ENCODE measurements at places on chromosomes 1 and 21. TPM values are rescaled to one million over a fixed set of nuclear protein-coding genes. Genes with fewer than 3 reads are reported as not detected.

FAM72C gene
- total RNA-seq, result 11.0 TPM

FAM177B gene
- total RNA-seq, result not detected

FCGR3A gene
- not detected for total RNA-seq

C1orf87 gene
- not detected for total RNA-seq

PLA2G4A gene
- total RNA-seq, result not detected

LCK gene
- total RNA-seq, result 425 TPM

ZSCAN20 gene
- total RNA-seq, result 2.1 TPM

NTMT2 gene
- total RNA-seq, result not detected

KCNE1 gene
- total RNA-seq, result 0.37 TPM

MANEAL gene
- total RNA-seq, result 3.7 TPM

TACSTD2 gene
- not detected for total RNA-seq

CLCA1 gene
- not detected for total RNA-seq

KRTAP19-1 gene
- total RNA-seq, result not detected

SF3B4 gene
- 112 TPM for total RNA-seq

SLC44A5 gene
- not detected for total RNA-seq

ERICH3 gene
- total RNA-seq, result not detected

IARS2 gene
- total RNA-seq, result 53.4 TPM

OR2T35 gene
- not detected for total RNA-seq

NEGR1 gene
- not detected for total RNA-seq

CFHR1 gene
- total RNA-seq, result not detected

SON gene
- total RNA-seq, result 341 TPM

CD84 gene
- 25.4 TPM for total RNA-seq

LCE6A gene
- not detected for total RNA-seq

L1TD1 gene
- total RNA-seq, result not detected

EDARADD gene
- 10.4 TPM for total RNA-seq

IL20 gene
- not detected for total RNA-seq

COPA gene
- total RNA-seq, result 150 TPM

MMEL1 gene
- total RNA-seq, result 2.0 TPM

BECN2 gene
- not detected for total RNA-seq

MRPS6 gene
- total RNA-seq, result 96.8 TPM

CLIC4 gene
- 26.9 TPM for total RNA-seq

ZMPSTE24 gene
- 40.5 TPM for total RNA-seq

ZNF683 gene
- 0.34 TPM for total RNA-seq

SIPA1L2 gene
- 1.4 TPM for total RNA-seq

TMEM234 gene
- total RNA-seq, result 21.7 TPM

PTGS2 gene
- total RNA-seq, result 0.32 TPM

C4BPA gene
- not detected for total RNA-seq

APOBEC4 gene
- total RNA-seq, result not detected

LCE3D gene
- total RNA-seq, result not detected

DCDC2B gene
- total RNA-seq, result not detected

ATF3 gene
- total RNA-seq, result 13.8 TPM

TTC39A gene
- total RNA-seq, result not detected

ERG gene
- total RNA-seq, result not detected

MSH4 gene
- 0.41 TPM for total RNA-seq

PLA2G2C gene
- total RNA-seq, result 1.0 TPM

FAM163A gene
- not detected for total RNA-seq

F5 gene
- 17.5 TPM for total RNA-seq

TNFAIP8L2 gene
- 37.2 TPM for total RNA-seq

CLCA4 gene
- not detected for total RNA-seq

DDAH1 gene
- not detected for total RNA-seq

UTS2 gene
- not detected for total RNA-seq

CELA2A gene
- not detected for total RNA-seq

All from T-helper 1 cell treated with Interleukin-12 subunit alpha and Interleukin-12 subunit beta and Interleukin-4 antibody, amounts not matched to agents 30 ng/mL and 1 ng/mL, for 36 hours (primary cell).